GM12865 (cell line): ENCODE measurements at places on chromosomes 5 and 9.
A peak's percentile ranks its signal among the peaks of the same experiment; 100 is the strongest.

- DNase-seq, result no peak
Observed at GRCh38 chr5:60887746-60888145, 43.7 kb upstream of the ELOVL7 start.

DNA sequence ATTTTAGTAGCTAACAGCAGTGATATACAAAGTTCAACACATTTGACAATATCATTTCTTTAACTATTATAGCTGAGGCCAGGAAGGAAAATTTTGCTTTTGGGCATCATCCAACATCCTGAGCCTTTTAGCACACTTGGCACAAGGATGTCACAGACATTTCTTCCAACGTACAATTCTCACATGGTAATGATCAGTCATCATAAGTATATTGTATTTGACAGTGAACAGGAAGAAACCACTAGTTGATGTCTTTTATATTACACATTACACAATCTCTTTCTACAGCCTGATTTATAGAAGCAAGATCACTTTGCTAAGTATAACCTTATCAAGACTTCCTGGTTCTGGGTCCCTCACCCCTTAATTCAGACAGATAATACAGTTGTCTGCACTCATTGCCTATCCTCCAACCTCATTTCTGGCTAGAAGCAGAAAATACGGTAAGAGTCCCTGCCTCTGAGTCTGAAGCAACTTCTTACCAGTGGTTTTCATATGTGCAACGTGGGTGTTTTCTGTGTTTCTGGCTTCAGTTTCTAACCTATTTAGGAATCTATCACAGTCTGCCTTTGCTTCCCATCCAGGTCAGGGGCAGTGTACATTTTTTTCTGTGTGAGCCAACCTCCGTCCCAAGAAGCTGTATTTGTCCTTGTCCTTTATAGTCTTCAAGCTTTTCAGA is 167.8 kb downstream of the PAM start:
- DNase-seq, result no peak

GRCh38 chr5:137819766-137820165 is 47.9 kb upstream of the MYOT start:
- no peak for DNase-seq

GRCh38 chr9:127569886-127570401 is 42.1 kb upstream of the STXBP1 start:
- peak; percentile 54 for DNase-seq

- no peak for DNase-seq
Observed at GRCh38 chr5:54632131-54632701, 114.7 kb downstream of the SNX18 start.
